ENCODE measurements at places on chromosomes 5 and 9. TPM values are rescaled to one million over a fixed set of nuclear protein-coding genes. Genes with fewer than 3 reads are reported as not detected.
A peak's percentile ranks its signal among the peaks of the same experiment; 100 is the strongest.

- no peak overlapping the region for H3K27ac ChIP-seq
- no peaks in the 10 kb centered on the region for H3K4me1 ChIP-seq
- no peaks in the 10 kb centered on the region for H3K36me3 ChIP-seq
- H3K27me3 ChIP-seq: peaks cover under 1% of the 10 kb centered on the region
- no peak for DNase-seq
These were observed 283.6 kb downstream of the ELAVL2 start for GRCh38 chr9:23542438-23542837.

- H3K4me1 ChIP-seq: peaks cover 14% of the 10 kb centered on the region
- peak overlapping the region; percentile 78 for H3K4me3 ChIP-seq
- peaks cover 3% of the 10 kb centered on the region for H3K36me3 ChIP-seq
These were observed 650 bp downstream of the GPR107 start for GRCh38 chr9:130054325-130054786.

- H3K27me3 ChIP-seq: no peaks in the 10 kb centered on the region
- no peak for DNase-seq
- no peak overlapping the region for H3K27ac ChIP-seq
- no peaks in the 10 kb centered on the region for H3K36me3 ChIP-seq
These were observed 49.7 kb downstream of the CYSTM1 start for GRCh38 chr5:140224658-140225057.

GRCh38 chr5:6261668-6262067, 116.7 kb downstream of the MED10 start:
- no peak overlapping the region for H3K27ac ChIP-seq
- H3K36me3 ChIP-seq: no peaks in the 10 kb centered on the region
- no peak for DNase-seq
- H3K4me3 ChIP-seq: no peak overlapping the region
- H3K4me1 ChIP-seq: no peaks in the 10 kb centered on the region
- no peaks in the 10 kb centered on the region for H3K27me3 ChIP-seq

CLK4 gene
- 72.3 TPM for polyA plus RNA-seq

GRCh38 chr9:33737811-33738606, 57.4 kb upstream of the PRSS3 start:
- H3K4me3 ChIP-seq: no peak overlapping the region
- DNase-seq: peak; percentile 19
- no peaks in the 10 kb centered on the region for H3K27me3 ChIP-seq
- no peaks in the 10 kb centered on the region for H3K36me3 ChIP-seq

Measured in B cell (primary cell).